ENCODE measurements at places on chromosomes 16 and 17.

DNA sequence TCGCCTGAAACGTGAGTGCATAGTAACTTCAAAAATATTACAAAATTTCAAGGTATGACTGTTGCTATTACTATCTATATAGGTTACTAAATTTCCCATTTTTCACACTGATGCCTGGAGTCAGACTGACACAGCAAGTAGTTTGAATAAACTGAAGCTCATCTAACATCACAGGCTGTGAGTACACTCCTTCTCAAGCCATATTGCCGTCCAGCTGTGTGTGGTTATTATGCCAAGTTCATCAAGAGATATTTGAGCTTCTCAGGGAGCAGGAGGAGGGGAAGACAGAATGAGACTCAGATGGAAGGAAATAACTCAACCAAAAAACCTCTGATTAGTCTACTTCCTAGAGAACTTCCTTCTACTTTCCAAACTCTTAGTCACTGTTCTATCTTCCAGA is 473.9 kb downstream of the TOX3 start:
- DNase-seq = no peak

DNA sequence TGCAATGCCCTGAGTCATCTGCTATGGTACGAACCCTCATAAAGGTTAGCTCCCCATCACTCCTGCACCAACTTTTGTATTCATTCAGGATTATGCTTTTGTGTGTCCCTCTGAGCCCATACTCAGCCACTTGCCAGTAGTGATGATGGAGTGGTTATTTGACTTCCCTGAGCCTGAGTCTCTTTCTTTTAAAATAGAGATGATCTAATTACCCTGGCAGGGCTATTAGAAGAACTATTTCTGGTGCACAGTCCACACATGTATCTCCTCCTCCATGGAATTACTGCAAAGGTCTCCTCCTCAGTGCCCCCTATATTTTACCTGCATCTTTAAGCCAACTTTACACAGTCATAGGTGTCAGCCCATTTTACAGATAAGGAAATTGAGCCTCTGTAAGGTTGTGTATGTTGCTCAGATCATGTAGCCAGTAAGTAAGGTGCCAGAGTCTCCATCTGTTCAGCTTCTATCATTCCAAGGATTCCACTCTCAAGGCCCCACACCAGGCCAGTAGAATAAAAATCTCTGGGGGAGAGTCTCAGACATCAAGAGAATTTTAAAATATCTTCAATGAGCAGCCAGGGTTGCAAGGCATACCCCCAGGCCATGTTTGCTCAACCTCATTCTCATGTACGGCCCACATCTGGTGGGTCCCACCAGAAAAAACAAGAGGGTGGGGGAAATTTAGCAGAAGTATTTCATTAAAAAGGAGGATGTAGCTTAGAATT is 333.7 kb upstream of the HSBP1 start:
- no peak for DNase-seq

- no peak for DNase-seq
Measured at GRCh38 chr16:64375391-64375980, 746.4 kb downstream of the CDH11 start.

- peak; percentile 97 for DNase-seq
Measured at GRCh38 chr16:73068541-73069401, 20.8 kb upstream of the ZFHX3 start.

DNA sequence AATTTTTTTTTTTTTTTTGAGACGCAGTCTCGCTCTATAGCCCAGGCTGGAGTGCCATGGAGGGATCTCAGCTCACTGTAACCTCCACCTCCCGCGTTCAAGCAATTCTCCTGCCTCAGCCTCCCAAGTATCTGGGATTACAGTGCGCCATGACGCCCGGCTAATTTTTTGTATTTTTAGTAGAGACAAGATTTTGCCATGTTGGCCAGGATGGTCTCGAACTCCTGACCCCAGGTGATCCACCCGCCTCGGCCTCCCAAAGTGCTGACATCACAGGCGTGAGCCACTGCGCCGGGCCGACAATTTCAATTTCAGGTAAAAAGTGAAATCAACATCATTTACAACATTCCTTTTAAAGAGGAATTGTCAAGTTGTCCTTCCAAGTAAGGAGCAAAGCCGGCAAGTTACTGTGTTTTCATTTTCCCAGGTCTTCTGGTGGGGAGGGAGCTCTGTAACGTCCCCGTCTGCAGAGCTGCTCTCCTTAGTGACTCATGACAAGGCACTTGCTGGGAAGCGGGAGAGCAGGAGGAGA is 873 bp downstream of the NPLOC4 start:
- DNase-seq = peak; percentile 82

DNA sequence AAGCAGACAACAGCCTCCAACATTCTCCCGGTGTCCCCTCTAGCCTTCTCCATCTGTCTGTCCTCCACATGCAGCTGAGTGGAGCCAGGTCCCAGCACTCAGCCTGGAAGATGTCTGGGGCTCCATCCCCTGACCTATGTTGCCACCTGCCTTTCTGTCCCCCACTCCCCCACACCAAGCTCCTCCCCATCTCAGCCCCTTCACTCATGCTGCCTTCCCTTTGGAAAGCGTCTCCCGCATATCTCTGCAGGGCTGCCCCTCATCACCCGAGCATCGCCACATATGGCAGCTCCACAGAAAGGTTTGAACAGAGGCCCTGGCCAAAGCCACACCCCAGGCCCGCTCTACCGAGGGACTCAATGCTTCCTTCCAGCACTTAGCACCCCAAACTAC is 24.2 kb downstream of the NSMCE1 start:
- DNase-seq = no peak

DNA sequence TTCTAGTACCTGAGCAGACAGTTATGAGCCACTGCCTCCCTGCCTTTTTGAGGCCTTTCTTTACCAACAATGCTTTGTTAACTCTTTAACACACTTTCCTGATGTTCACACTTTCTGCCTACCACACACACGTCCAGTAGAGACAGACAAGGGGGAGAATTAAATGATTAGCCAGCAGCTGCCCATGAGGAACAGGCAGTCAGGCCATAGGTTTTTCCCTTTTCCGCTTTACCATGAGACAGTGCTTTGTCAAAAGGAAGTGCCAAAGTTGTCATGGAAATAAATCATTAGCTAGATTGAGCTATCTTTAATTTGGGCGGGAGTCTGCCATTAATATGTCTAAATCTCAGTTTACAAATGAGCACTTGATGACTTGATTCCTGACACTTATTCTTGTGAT is 102.1 kb downstream of the PITPNC1 start:
- DNase-seq = peak; percentile 80

DNA sequence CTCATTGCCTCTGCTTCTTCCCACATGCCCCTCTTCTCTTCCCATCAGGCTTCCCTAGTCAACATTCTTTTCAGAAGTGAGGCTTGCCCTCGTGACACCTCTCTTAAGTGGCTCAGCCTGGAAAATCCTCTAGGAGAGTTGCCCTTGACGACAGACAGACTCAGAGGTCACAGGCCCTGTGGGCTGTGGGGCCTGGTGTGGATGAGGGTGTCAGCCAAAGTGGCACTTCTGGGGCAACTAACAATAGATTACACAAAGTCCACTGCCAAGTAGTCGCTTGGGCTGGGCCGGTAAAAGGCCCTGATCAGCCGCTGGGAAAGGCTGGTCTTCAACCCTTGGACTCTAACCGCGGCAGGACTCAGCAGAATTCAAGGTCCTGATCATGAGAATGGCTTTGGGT is 33.7 kb upstream of the METTL16 start:
- DNase-seq = no peak

- DNase-seq = no peak
Measured at GRCh38 chr17:10394201-10394887, 21.5 kb upstream of the MYH13 start.

- peak; percentile 29 for DNase-seq
Measured at GRCh38 chr16:66419527-66419926, 7.6 kb upstream of the BEAN1 start.

GRCh38 chr16:75433732-75434413 is 570 bp upstream of the CFDP1 start:
- peak; percentile 92 for DNase-seq

- no peak for DNase-seq
Measured at GRCh38 chr17:17054636-17055035, 12.4 kb downstream of the MPRIP start.

- DNase-seq = no peak
Measured at GRCh38 chr17:2090210-2090641, 35.3 kb downstream of the HIC1 start.

GRCh38 chr16:85046931-85047866 is 19.6 kb downstream of the KIAA0513 start:
- DNase-seq = no peak

Data from kidney tubule cell (primary cell).